ENCODE measurements at places on chromosomes 11 and 22. TPM values are rescaled to one million over a fixed set of nuclear protein-coding genes. Genes with fewer than 3 reads are reported as not detected.

SCARF2 gene
- 1.7 TPM for total RNA-seq

SIK2 gene
- 12.6 TPM for total RNA-seq

NAALAD2 gene
- 5.3 TPM for total RNA-seq

SCUBE2 gene
- total RNA-seq, result 4.7 TPM

CHADL gene
- 2.8 TPM for total RNA-seq

CCDC116 gene
- total RNA-seq, result 0.16 TPM

RIC8A gene
- 91.7 TPM for total RNA-seq

PHF21B gene
- total RNA-seq, result 8.1 TPM

KRTAP5-9 gene
- not detected for total RNA-seq

CSNK2A3 gene
- 5.5 TPM for total RNA-seq

CCDC81 gene
- total RNA-seq, result 3.0 TPM

ARVCF gene
- total RNA-seq, result 47.3 TPM

TTC36 gene
- 2.7 TPM for total RNA-seq

SAA2 gene
- 0.31 TPM for total RNA-seq

SLC1A2 gene
- 228 TPM for total RNA-seq

FXYD6 gene
- 107 TPM for total RNA-seq

OR8K5 gene
- total RNA-seq, result not detected

ACTN3 gene
- not detected for total RNA-seq

HTR3B gene
- total RNA-seq, result 0.31 TPM

TRIM49 gene
- not detected for total RNA-seq

MMP11 gene
- total RNA-seq, result 14.8 TPM

CATSPERZ gene
- 1.7 TPM for total RNA-seq

DDI1 gene
- not detected for total RNA-seq

DEUP1 gene
- total RNA-seq, result 0.16 TPM

APOA5 gene
- total RNA-seq, result not detected

OR52I1 gene
- not detected for total RNA-seq

APOA1 gene
- total RNA-seq, result 0.78 TPM

WBP2NL gene
- 4.5 TPM for total RNA-seq

RTL10 gene
- total RNA-seq, result 12.3 TPM

TCN2 gene
- total RNA-seq, result 8.4 TPM

OR8G5 gene
- 0.16 TPM for total RNA-seq

CACNA1I gene
- 6.7 TPM for total RNA-seq

CHEK1 gene
- 17.5 TPM for total RNA-seq

TSGA10IP gene
- not detected for total RNA-seq

CTSW gene
- not detected for total RNA-seq

ELF5 gene
- not detected for total RNA-seq

NUDT22 gene
- 11.2 TPM for total RNA-seq

All from occipital lobe (tissue), 3 donors.